ENCODE measurements at places on chromosomes 3 and 15. TPM values are rescaled to one million over a fixed set of nuclear protein-coding genes. Genes with fewer than 3 reads are reported as not detected.

Gene RIOX2
- 44.7 TPM for total RNA-seq

Gene PLSCR2
- 0.85 TPM for total RNA-seq

Gene LRRN1
- 18.2 TPM for total RNA-seq

Gene GOLGA8G
- not detected for total RNA-seq

Gene CAMKV
- total RNA-seq = 0.37 TPM

GRCh38 chr3:14375192-14375591 is 27.2 kb upstream of the SLC6A6 start:
- no peak for DNase-seq

DNA sequence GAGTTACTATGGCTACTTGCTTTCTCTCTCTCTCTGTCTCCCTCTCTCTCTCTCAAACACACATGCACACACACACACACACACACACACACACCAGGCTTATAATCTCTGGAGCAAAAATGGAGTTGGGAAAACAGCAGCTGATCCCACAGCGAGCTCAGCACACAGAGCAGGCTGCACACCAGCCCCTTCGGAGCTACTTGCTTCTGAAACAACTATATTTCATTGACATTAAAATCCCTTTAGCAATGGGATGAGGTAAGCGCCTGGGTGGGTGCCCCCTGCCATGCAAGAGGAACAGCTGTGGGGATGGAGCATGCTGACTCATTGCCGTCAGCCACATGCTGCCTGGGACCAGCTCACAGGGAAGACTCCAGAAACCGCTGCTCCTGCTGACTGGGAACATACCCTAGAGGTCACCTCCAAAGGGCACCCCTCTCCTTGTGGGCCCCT is 45.7 kb downstream of the B3GNT5 start:
- no peak for DNase-seq

DNA sequence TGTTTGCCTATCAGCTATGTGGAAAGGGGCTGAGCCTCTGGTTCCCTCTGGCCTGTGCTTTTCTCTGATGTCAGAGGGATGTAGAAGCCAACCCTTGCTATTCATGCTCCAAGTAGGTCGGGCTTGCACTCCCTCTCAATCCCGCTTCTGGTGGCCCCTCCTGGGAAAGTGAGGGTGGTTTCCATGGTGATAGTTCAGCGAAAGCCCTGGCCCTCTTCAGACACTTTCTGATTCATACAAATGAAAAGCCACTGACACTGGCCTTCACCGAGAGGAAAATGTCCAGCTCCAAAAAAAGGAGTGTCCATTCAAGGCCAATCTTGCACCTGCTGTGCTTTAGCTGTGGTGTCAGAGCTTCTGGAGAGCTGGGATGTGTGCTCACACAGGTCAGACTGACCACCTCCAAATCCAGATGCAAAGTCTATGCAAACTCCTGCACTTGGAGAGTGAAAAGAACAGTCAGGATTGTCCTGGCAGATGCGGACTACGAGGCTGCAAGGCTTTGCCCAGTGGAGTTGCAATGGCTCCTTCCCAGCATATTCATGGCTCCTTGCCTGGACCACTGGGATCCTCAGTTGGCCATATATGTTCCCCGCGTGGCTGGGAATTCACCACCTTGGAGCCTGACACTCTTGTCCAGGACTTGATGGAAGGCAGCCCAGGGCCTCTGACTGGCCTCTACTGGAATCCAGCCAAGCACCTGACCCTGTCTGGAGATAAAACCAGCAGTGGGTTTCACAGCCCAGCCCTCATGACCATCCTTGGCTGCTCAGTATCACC is 96.6 kb downstream of the CEMIP start:
- no peak for DNase-seq

GRCh38 chr3:112000966-112001365 is 2.2 kb downstream of the TAGLN3 start:
- no peak for DNase-seq

DNA sequence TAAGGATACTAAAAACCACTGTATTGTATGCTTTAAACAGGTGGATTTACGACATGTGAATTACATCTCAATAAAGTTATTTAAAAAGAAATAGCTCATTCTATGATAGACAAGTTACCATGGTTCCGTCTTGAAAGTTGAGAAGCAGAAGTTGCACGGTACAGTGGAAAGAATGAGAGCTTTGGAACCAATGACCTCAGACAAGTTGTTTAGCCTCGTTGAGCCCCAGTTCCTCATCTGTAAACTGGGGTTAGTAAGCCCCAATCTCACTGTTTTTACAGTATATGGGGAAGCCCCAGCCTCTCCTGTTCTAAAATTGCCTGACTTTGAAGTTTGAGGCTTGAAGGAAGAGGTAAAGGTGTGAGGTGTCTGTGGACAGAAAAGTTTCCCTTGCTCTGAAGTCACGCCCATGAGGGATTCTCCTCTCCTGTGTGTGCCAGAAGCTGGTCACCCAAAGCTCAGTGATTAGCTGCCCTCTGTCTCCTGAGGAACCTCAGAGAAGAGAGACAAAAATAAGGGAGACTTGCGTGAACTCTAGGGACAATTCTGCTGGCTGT is 10.0 kb downstream of the CRYGS start:
- DNase-seq = no peak

DNA sequence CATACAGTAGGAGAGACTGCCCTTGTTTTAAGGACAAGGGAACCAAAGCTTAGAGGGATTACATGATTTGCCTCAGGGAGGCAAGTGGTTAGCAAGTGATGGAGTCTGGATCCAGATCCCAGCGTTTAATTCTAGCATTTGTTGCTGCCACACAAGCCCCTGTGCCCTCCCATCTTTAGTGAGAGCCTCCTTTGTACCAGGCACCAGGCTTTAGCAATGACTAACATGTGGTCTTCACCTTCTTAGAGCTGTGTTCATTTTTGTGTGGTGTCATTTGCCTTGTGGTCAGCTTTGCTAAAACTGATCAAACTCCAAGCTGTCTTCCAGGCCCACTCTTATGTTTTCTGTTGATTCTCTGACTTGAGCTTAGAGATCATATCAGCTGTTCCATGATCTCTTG is 290.5 kb downstream of the RPLP1 start:
- DNase-seq = no peak

All from urinary bladder (tissue), 4 donors.